ENCODE measurements at places on chromosomes 16 and 17.

- DNase-seq = no peak
These were observed 16.3 kb downstream of the MPP3 start for GRCh38 chr17:43816336-43817320.

- DNase-seq = no peak
These were observed 7.1 kb downstream of the RBFOX1 start for GRCh38 chr16:7339700-7340099.

- DNase-seq = no peak
These were observed 25.6 kb upstream of the TAC4 start for GRCh38 chr17:49873466-49873865.

DNA sequence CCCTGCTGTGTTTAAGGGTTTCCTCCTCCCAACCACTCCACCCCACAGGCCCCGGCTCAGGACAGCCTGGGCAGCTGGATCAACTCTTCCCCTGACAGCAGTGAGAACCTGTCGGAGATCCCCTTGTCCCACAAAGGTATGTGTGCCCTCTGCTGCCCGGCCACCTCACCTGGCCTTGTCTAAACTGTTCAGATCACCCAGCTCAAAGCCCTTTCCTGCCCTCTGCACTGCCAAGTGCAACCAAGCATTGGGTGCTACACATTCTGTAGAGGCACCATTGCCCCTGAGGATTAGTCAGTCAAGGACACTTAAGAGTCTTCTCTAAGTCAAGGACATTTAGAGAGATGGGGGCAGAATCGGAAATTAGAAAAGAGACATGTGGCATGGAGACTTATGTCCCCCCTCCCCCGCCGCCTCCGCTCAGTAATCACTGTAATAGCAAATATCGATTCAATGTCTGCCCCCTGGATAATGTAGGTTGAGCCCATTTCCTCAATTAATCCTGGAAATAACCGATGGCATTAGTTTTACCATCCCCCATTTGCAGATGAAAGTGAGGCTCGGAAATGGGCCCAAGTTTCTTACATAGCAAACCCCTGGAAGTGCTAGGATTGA lies 8.1 kb downstream of the BTBD17 start:
- no peak for DNase-seq

GRCh38 chr16:11393366-11393765 lies 48.1 kb downstream of the RMI2 start:
- no peak for DNase-seq

GRCh38 chr17:77374170-77374936 lies 233.6 kb downstream of the SEC14L1 start:
- peak; percentile 60 for DNase-seq

DNA sequence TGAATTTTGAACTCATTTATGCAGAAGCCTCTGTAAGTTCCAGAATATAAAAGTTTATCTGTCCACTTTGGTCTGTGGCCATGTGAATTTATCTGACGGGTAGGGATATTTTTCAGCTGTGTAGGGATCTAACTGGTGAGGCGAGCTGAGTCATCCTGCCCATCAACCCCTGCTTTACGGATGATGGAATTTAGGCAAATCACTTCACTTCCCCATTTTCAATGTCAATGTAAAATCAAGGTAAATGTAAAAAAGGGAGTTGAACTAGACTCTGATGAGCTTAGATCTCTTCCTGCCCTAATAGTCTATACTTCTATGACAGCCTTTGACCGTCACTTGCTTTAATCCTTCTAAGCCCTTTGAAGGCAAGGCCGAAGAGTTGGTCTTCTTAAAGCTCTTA lies 2.6 kb downstream of the SLC16A6 start:
- DNase-seq = no peak

DNA sequence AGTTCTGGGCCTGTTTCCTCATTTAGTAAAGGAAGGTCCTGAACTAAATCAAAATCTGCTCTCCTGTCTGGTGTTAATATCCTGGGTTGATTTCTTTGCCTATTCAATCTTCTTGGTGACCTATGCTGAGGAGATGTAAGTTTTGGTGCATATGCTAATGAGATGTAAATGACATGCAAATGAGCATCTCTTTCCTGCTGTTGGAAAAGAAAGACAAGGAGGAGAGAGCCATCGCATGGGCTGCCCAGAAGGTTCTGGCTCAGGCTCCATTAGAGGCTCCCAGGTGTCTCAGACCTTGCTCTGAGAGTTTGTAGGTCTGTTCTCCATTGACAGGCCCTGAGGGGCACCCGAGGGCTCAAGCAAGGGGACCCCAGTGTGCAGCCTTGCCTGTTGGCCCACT lies 3.3 kb downstream of the ABI3 start:
- DNase-seq = no peak

DNA sequence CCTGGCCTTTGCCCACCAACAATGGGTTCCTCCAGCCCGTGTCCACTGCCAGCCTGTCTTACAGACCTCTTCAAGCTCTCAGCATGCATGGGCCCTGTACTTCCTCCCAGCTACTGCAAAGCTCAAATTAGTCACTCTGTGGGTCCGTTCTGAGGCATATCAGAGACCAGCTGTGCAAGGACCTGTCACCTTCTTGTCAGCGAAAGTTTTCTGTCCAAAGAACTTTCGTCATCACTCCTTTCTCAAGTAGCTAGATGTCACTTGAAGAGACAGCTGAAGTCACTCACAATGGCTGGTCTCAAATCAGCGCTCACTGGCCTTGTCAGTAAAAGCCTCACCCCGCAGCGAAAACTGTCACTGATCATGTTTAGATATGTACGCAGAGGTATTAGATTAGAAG lies 91.4 kb upstream of the DYNLRB2 start:
- no peak for DNase-seq

Data from pulmonary artery endothelial cell (primary cell).